SW480 (cell line): ENCODE measurements at places on chromosomes 1 and 21.

DNA sequence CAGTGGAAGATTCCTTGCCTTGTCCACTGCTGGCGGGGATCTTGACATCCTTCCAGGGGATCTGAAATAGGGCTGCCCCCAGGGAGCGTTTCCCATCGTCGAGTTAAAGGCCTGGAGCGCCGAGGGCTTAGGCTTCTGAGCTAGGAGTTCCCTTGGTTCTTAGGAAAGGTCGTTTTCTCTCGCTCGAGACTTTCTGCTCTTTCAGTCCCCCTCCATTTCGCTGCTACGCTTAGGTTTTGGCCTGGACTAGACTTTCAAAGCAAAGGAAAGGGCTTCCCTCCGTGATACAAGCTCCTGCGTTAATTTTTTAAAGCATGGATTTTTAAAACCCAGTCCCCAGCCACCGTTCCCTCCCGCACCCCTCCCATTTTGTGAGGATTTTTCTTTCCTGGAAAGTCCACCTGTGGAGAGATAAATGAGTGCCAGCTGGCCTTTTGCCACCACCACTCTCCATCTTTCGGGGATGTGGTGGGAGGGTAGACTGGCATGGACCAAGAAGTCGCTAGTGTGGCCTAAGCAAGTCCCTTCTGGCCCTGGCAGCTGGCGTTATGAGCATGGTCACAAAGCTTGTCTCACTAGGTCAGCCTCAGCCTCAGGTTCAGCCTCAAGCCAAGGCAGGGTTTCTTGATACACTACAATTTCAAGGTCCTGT lies 9.2 kb downstream of the NR5A2 start:
- DNase-seq = no peak

GRCh38 chr1:9680828-9681227 lies 29.3 kb downstream of the PIK3CD start:
- no peak for DNase-seq

DNA sequence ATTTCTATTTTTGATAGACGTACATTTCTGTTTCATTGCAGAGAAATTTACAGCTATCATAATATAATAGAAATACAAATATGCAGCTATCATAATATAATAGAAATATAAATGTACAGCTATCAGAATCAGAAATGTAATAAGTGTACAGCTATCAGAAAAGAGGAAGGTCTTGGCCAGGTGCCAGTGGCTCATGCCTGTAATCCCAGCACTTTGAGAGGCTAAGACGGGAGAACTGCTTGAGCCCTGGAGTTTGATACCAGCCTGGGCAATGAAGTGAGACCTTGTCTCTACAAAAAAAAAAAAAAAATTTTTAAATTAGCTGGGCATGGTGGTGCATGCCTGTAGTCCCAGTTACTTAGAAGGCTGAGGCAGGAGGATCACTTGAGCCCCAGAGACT lies 37.9 kb downstream of the PIGM start:
- DNase-seq = no peak

DNA sequence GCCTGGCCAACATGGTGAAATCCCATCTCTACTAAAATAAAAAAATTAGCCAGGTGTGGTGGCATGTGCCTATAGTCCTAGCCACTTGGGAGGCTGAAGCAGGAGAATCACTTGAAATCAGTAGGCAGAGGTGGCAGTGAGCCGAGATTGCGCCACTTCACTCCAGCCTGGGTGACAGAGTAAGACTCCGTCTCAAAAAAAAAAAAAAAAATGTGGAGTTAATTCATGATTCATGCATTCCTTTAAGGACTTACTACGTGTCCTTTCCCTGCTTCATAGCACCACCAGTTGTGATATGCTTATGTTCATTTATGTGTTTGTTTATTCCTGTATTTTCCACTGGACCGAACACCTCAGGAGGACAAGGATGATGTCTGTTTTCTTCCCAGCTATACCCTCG lies 12.7 kb upstream of the PRELP start:
- DNase-seq = no peak

GRCh38 chr1:149940427-149940826 lies 3.7 kb upstream of the MTMR11 start:
- DNase-seq = no peak

DNA sequence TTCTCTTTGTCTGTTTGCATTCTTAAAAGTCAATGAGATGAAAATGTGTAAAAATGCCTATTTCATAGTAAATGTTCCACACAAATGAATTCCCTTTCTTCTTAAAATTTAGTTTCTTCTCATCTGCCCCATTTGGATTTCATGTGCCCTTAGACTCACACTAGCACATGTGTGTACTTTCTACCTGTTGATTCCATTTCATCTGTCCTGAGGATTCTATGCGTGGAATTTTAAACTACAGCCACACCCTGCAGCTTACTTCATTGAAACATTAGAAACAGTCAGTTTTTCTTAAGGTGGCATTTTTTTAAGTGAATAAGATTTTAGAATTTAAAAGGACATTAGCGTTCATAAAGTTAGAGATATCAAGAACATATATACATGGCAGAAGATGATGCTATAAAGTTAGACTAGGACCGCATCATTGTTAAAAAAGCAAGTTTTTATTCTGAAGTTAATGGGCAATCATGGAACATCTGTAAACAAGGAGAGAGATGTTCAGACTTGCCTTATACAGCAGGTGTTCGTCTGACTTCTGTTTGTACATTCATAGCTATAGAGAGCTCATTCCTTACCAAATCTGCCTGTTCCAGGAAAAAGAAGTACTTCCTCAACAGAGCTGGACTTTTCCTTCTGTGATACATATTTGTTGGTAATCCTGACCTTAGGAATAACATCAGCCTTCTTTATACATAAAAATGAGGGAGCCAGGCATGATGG lies 3.9 kb upstream of the TUT4 start:
- no peak for DNase-seq

DNA sequence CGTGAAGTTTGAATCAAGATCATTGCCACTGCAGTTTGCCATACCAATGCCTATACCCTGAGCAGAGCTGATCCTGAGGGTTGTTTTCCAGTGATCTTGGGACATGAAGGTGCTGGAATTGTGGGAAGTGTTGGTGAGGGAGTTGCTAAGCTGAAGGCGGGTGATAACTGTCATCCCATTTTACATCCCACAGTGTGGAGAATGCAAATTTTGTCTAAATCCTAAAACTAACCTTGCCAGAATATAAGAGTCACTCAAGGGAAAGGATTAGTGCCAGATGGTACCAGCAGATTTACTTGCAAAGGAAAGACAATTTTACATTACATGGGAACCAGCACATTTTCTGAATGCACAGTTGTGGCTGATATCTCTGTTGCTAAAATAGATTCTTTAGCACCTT lies 78.6 kb downstream of the FMN2 start:
- DNase-seq = no peak

GRCh38 chr1:37486680-37487618 lies 12.6 kb downstream of the ZC3H12A start:
- peak; percentile 39 for DNase-seq

- no peak for DNase-seq
Measured at GRCh38 chr1:184485751-184486723, 99.2 kb downstream of the C1orf21 start.

DNA sequence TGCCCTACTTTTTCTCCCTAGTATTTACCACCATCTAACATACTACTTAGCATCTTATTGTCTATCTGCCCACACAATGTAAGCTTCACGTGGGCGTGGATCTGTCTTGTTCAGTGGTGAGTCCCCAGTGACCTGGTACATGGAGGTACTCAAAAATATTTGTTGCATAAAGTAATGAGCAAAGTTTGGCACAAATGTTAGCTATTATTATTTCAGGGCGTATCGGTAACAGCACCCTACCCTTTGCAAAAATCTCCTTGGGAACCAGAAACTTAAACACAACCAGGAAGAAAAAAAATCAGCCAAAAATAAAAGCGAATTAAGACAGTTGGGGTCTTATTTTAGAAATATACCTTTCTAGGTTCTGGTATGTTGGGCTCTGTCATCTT lies 454 bp upstream of the NENF start:
- peak; percentile 10 for DNase-seq

DNA sequence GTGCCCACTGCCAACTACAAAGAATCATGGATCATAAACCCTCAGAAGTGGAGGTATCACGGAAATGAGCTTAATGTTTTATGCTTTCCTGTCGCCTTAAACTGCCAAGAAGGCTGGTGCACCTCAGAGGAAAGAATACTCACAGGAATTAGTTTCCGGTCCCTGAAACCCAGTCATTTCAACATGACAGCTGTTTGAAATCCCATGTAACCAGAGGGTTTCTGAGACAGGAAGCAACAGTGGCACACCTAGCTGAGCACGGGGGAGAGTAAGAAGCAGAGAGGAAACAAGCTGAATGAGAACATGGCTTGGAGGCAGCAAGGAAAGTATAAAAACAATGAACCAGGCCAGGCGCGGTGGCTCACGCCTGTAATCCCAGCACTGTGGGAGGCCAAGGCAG lies 3.9 kb downstream of the JAK1 start:
- DNase-seq = no peak

DNA sequence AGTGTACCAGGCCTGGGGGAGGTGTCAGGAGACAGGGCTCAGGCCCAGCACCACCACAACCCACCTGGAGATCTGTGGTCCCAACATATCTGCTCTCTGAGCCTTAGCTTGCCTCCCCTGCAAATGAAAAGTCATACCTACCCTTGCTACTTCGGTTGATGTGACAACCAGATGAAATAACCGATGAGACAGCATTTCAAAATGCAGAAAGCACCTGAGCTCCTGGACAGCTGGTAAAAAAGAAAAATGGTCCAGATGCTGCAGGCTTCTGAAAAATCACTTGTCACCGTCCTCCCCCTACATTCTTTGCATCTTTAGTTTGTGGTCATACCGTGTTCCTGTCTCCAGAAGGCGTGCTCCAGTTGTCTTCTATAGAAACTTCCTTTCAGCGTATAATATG lies 52.0 kb upstream of the COA6 start:
- DNase-seq = no peak

DNA sequence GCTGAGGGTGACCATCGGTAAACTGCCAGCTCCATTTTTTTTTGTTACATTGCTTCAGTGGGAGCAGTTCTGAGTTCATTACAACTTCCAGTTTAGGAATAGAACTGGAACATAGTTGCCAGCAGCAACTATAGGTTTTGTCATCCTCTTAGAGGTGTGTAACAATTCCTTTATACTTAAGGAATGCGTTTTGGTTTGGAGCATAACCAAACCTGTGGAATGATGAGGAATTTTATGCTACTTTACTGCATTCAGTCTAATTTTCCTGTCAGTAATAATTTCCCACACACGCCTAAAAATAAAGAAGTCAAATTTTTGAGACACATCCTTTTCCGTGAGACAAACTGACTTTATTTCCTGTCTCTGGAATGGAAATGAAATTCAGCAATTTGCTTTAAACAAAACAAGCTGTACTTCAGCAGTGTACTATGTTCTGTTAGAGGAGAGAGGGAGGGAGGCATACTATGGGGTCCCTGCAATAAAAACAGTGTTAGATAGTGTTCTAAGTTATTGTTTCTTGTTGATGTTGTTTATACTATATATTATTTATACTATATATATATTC lies 4.8 kb upstream of the AMPD1 start:
- DNase-seq = no peak

DNA sequence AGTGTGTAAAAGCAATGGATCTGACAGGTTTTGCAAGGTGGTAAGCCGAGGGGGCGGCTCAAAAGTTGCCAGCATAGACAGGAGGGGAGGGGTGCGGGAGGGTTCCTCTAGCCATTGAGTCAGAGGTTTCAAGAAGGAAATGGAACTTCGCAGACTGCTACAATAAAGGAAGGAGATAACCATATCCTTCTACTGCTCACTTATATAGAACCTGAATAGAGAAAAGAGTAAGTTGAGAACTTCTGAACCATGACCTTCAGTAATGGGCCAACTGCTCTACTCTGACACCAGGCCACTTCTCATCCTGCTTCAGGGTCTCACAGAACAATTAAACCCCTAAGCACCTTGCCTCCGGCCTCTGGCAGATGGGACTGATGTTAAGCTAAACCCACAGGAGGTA lies 26.3 kb upstream of the BCAR3 start:
- no peak for DNase-seq

- DNase-seq = no peak
Measured at GRCh38 chr1:203133970-203134725, 6.6 kb downstream of the ADORA1 start.

GRCh38 chr1:170538687-170539086 lies 6.7 kb downstream of the GORAB start:
- DNase-seq = no peak

DNA sequence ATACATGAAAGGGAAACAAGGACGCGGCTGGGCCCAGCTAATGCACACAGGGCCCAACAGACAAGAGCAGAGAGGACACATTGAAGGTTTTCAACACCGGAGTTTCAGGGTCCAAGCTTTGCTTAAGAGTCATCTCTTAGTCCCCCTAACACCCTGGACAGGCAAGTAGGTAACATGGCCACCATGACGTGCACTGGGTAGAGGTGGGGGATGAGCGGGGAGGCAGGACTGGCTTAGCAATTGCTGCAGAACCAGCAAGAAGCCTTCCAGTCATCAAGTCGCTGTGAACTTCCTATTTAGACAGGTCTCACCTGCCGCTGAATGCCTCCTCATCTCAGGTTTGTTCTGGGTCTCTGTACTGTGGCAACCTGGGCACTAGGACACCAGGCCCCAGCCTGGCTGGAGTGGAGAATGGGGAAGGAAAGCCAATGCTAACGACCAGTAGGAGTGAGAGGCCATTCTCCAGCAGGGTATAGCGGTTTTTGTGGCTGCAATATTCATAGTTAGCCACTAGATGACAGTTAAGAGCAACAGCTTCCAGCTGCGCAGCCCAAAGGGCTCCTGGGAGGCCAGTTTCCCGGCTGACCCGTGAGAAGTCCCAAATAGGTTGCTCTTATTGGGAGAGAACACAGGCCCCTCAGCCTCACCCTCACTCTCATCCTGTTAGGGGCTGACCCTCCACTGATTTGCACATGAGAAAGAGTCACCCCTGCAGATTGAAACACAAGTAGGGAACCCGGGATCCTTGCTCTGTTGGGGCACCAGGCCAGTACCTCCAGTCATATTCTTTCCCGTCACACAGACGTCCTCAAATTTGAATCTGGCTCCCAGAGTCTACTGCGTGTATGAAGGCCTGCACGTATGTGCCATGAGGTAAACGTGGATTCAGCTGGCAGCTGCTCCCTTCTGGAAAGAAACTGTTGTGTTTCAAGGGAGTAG lies 6.0 kb upstream of the PIGC start:
- peak; percentile 89 for DNase-seq

DNA sequence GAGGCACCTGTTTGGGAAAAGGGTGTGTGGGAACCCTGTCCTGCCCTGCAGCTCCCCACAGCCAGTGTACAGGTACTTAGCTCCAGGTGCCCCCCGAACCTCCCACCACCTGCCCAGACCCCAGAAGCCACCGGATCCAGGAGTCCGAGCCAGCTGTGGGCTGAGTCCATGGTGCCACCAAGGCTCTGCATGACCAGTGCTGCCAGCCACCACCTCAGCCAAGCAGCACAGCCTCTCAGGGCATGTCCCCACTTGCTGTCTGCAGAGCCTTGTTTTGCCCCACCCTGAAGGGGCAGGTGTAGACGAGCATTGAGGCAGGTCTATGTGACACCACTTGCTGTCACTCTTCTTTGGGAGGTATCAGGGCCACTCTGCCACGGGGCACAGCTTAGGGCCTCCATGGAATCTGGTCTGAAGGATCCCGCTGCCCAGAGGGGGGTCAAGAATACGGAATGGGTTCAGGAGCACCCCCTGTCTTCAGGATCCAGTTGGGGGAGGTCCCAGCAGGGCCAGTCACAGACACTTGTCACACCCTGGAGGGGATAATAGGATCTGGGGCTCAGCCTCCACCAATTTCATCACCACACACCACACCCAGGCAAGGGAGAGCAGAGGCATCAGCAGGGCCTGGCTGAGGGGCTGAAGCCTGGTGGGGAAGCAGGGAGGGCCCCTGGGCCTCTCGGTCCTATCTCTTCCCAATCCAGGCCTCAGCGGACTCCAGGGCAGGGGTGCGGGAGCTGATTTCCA lies 27.7 kb downstream of the ARHGEF19 start:
- peak; percentile 30 for DNase-seq
